ENCODE measurements at places on chromosomes 16 and 17.
A peak's percentile ranks its signal among the peaks of the same experiment; 100 is the strongest.

- DNase-seq, result no peak
Observed at GRCh38 chr17:43020789-43021740, 1.1 kb downstream of the VAT1 start.

GRCh38 chr16:30570636-30571444 lies 674 bp downstream of the ZNF688 start:
- no peak for DNase-seq

DNA sequence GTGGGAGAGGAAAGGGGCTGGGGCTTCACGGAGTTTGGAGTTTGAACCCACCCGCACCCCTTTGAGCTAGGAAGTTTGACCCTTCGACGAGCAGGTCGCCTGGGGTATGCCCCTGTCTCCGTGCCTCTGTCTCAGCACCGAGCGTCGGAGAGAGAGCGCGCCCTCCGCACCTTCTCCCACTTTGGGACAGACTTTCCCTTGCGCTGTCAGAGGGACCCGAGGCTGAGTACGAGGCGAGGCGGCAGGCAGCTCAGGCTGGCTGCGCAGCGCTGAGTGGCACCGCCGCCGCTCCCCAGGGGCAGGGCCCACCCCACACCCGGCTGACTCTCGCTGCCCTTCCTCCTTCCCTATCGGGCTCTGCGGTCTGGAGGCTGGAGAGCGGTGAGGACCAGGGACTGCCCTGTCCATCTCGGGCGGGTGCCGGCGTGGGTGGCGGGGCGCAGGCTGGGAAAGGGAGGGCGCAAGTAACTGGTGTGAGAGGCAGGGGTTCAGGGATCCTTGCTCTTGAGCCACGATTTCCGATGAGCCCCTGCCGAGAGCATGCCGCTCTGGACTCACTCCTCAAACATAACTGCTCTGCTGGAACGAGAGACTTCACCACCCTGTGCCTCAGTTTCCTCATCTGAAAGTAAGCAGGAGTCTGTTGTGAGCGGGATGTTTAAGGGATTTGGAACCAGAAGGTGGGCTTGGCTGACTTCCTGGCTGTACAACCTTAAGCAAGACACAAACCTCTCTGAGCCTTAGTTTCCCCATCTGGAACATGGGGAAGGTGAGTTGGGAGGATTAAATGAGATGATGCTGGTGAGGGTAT lies 981 bp downstream of the BEAN1 start:
- no peak for DNase-seq

- DNase-seq, result no peak
Observed at GRCh38 chr16:84024854-84025253, 17.7 kb downstream of the SLC38A8 start.

- no peak for DNase-seq
Observed at GRCh38 chr17:75738218-75738802, 17.1 kb downstream of the ITGB4 start.

DNA sequence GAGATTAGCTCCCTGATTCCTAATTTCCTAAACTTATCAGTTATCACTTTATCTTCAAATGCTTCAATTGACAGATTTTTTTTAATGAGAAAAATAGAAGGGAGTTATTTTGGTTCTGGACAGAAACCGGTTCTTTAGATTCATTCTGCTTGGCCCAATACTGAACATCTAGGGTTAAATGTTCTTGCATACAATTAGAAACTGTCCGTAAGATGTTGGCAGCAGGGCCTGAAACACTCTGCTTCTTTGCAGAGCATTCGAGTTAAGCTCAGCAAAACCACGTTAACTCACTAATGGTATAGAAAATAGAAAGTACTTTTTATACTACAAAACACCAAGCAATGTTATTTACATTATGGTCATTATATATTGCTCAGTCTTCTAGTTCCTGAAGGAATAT lies 7.2 kb downstream of the SHCBP1 start:
- DNase-seq, result no peak

DNA sequence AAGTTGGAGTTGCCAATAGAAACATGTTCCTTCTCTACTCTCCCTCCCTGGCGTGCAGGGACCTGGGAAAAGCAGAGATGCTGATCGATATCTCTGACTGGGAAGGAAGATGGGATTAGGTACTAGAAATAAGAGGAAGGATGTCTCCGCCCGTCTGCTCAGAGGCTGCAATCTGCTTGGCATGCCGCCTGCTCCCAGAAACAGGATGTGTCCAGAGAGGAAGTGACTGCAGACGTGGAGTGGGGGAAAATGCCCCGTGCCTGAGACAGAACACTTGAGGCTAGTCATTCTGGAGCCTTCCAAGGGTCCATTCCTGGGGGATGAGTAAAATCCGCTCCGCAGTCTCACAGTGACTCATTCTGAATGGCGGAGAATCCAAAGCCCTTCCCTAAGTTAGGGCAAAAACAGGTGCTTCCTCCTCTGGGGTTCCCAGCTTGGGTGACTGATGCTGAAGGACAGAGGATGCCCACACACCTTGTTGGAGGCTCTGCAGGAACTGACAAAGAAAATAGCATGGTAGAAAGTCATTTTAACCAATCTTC lies 45.0 kb upstream of the SMURF2 start:
- no peak for DNase-seq

DNA sequence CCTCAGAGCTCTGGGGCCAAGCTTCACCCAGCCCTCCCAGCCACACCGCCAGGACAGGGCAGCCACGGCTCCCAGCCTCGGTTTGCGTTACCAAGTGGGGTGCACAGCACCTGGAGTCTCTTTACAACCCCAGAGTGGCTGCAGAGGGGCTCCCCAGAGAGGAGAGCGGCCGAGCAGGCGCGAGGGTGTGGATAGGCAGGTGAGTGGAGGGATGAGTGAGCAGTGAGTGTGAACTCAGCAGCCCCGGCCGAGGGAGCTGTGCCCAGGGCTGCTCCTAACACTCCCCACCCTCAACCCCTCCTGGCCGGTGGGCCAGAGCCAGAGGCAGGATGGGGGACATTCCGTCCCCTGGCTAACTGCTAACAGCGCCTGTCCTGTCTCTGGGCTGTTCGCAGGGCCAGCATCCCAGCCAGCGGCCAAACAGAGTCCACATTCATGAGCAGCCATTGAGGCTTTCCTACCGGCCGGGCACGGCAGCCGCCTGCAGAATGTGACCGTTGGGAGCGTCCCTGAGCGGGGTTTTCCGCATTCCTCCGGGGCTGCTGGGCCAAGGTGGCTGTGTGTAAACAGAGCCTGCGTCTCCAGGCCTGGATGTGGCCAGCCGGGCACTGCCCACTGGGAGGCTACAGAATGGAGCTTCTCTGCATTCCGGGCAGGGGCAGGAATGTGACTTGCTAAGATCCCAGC lies 5.3 kb downstream of the ZNF469 start:
- no peak for DNase-seq

- no peak for DNase-seq
Observed at GRCh38 chr17:47851764-47852112, 775 bp upstream of the SP6 start.

GRCh38 chr16:75632857-75633256 lies 9.8 kb upstream of the ADAT1 start:
- peak; percentile 30 for DNase-seq

DNA sequence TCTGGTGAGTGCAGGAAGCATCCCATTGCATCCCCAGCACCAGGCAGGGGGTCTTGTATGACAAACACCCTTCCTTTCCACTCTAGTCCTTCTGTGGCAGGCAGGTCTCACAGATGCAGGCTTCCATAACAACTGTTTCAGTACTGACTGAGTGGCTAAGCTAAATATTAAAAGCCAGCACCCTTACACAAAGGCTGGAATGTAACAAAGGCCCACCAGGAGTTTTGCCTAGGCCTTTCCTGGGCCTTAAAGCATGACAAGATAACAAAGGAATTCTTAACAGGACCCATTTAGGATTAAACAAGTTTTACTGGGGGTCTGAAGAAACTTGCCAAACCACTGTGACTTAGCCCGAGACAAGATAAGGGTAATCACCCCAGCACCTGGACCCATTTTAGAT lies 228.9 kb upstream of the RPL38 start:
- DNase-seq, result no peak

DNA sequence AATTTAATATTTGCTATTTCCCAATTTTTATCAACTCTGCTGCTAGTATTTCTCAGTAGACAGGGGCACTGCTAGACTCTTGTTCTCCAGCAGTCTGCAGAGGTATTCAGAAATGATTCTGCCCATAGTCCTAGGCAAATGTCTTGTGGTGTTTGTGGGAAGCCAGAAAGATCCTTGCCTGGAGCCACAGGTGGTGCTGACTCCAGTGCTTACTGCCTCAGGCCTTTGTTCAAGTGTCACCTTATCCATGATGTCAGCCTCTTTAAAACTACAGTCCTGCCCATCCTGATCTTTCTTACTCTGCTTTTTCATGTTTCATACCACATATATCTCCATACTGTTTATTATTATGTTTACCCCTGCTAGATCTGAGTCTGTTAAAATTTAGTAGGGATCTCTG lies 26.5 kb downstream of the ZSWIM7 start:
- no peak for DNase-seq

DNA sequence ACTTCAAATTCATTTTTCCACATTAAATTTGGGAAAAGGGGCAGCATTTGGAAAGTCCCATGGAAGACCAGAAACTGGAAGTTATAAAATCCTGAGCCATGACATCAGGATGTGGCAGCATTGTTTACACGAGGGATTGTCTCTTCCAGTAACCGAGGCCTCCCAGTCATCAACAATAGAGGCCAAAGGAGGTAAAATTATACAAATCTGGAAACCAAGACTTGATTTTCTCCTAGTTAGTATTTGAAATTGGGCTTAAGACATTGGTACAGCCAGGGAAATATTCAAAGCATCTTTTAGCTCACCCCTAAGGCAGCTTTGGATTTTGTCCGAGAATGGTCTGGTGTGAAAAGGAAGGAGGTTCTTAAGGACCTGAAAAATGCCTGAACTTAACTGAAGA lies 251.6 kb upstream of the FOXF1 start:
- DNase-seq, result no peak

DNA sequence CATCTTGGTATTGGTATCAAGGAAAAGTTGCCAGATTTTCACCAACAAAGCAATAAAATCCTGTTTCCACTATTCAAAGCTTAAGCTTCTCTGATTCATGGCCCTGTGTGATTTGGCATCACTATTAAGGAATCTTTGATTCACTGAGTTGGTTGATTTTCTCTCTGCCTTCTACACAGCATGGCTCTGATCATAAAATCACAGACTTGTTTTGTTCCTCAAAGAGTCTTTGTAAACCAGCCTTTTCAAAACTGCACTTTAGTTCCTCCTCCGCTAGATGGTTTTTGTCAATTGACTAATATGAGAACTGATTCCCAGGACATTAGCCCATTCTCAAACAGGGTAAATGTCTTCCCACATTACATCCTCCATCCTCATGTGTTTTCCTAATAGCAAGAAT lies 197.6 kb downstream of the DNAH9 start:
- no peak for DNase-seq

DNA sequence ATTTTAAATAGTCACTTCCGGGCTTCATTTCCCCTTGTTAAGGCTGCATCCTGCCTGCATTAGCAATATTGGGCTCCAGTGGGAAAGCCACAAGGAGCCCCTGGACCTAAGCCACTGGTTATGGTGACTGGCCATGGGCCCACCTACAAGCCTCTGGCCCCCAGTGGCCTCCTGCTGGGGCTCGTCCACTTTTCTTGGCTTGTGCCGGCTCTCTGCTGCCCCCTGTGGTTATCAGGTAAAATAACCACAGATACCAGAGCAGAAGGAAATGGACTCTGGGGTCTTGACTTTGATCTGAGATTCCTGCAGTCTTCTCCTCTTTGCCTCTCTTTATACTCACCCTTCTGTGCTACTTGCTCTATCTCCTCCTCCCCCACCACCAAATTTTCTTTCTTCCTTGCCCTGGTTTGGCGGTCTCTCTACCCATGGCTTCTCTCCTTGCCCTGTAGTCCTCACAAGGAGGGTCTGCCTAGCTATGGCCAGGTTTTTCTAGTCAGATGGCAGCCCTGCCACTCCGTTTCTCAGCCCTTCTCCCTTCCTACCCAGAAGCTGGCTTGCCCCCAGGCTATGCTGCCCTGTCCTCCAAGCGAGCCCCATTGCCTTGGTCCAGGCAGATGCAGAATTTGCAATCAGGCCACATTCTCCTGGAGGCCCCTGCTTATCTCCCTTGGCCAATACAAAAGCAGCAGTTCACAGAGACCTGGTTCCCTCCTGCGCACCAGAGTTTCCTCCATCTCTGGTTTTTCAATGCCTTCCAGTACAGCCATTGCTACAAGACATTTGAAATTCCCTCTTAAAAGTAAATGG lies 82.9 kb upstream of the RCVRN start:
- DNase-seq, result no peak

GRCh38 chr16:67269766-67270165 lies 9.6 kb upstream of the PLEKHG4 start:
- no peak for DNase-seq

GRCh38 chr17:79548116-79548515 lies 62.7 kb downstream of the RBFOX3 start:
- DNase-seq, result no peak

DNA sequence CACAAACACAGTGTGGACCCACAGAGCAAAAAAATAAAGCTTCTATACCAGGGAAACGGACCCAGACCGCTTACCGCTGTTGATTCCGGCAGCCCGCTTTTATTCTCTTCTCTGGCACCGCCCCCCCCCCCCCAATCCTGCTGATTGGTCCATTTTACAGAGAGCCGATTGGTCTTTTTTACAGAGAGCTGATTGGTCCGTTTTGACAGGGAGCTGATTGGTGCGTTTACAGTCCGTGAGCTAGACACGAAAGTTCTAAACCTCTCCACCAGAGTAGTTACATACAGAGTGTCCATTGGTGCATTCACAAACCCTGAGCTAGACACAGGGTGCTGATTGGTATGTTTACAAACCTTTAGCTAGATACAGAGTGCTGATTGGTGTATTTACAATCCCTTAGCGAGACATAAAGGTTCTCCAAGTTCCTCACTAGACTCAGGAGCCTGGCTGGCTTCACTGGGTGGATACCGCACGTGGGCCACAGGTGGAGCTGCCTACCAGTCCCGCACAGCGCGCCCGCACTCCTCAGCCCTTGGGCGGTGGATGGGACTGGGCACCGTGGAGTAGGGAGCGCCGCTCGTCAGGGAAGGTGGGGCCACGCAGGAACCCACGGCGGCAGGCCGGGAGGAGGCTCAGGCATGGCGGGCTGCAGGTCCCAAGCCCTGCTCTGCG lies 92.4 kb downstream of the HAPSTR1 start:
- DNase-seq, result no peak

DNA sequence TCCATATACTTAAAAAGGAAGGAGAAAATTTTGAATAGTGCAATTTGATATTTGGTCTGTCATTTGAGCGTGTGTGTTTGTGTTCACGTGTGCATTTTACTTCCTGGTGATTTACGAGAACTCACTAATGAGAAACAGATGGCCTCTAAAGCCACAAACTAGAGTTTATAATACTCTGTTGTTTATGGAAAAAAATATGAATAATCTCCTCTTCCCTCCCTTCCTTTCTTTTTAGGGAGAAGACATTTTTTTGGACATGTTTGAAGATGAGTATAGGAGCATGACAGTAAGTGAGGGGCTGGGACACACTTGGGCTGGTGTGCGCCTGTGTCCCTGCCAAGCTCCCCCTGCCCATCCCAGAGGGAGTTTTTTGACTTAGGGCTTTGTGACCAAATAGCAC lies 102.7 kb downstream of the CLEC16A start:
- no peak for DNase-seq

Data from NCI-H510A (cell line).